Thymus (tissue), 14 donors: ENCODE measurements at places on chromosomes 16 and 17. TPM values are rescaled to one million over a fixed set of nuclear protein-coding genes. Genes with fewer than 3 reads are reported as not detected.

DNA sequence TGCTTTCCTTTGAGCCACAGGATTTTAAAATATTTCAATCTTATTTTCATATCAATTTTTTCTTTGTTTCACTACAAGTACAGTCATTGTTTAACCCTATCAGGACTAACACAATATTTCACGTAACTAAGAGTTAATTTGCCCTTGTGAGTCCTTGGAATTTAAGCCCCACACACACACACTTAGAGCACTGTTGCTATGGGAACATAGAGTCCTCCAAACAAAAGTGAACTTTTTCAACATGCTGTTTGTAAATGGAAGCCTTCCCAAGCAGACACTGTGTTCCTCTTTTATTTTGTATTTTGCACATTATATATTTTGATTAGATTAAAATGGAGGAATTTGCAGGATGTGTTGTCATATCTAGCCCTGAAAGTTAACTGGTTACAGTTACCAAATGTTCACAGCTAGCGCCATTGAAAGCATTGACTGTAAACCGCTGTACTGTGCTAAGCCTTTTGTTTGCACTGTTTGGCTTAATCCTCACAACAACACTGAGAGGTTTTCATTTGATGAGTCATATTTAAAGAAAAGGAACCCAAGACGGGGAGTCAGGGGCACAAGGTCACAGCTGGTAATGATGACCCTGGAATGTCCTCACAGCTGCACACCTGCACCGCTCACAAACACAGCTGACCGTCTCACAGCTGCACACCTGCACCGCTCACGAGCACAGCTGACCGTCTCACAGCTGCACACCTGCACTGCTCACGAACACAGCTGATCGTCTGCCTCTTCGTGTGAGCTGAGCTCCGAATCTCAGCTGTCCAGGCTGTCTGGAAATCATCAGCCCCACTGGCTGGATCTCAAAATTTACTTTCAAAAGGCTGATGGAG, 6.3 kb downstream of the HSBP1 start:
- DNase-seq, result no peak

DNA sequence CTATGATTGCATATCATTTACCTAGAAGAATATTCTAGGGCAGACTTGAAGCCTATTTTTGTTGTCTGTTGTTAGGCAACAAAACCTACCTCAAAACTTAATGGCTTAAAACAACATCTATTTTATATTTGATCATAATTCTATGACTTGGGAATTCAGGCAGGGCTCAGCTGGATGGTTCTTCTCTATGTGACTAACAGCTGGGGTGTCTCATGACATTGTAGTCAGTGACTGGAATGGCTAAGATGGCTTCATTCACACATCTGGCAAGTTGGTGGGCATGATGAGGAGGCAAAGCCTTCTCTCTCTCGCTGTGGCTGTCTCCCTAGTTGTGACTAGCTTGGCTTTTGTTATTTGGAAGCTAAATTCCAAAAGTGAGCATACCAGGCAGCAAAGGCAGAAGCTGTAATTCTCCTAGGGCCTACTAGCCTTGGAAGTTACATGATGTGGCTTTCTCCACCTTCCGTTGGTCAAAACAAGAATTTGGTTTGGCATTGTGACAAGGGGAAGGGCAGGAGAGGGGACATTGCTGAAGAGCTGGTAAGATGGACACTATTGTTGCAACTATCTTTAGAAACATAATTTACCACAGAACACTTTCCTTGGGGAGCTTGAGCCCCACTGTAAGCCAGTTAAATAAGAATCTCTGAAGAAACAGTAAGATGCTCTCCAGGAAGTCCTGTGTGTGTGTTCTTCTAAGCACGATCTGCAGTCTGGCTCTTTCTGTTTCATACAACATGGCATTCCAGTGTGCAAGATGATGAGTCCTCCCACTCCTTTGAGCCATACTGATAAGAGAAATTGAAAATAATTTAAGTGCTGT, 39.4 kb downstream of the ZNRF1 start:
- no peak for DNase-seq

Gene DPEP2
- total RNA-seq, result 5.6 TPM

Gene CXCL16
- 3.3 TPM for total RNA-seq

GRCh38 chr17:5237541-5238016, 2.9 kb upstream of the SCIMP start:
- DNase-seq, result no peak

- no peak for DNase-seq
These were observed 2.6 kb downstream of the KAT2A start for GRCh38 chr17:42118545-42118944.

Gene CDC6
- total RNA-seq, result 24.5 TPM

- DNase-seq, result no peak
These were observed 680 bp downstream of the ZNF629 start for GRCh38 chr16:30786115-30786935.

DNA sequence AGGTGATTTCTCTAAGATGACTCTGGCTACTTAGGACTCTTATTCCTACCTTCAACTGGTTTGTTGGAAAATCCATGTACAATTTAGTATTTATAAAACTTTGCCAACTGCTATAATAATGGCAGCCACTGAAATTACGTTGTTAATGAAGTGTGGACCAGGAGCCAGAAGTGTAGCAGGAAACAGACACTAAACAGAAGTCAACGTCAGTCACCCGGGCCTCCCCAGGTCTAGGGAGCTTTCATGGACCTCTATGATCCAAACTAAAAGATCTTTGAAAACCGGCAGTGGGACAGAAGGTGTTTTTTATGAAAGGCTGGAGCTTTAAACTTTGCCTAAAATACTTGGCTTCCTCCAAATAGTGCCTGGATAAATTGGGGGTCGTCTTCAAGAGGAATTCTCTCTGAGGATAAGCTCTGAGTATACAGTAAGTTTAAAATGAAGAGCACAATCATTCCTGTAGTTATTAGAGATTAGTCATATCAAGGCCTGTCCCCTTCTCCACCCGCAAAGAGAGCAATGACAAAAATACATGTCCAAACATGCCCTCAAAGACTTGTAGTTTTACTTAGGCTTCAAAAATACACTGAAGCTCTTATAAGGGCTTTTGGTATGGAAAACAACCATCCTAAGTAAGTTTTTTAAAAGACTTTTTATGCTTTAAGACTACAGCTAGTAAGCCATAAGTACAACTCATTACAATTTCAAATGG, 34.6 kb downstream of the DCUN1D3 start:
- DNase-seq, result no peak
